CD4-positive, alpha-beta T cell treated with Interleukin-15 for 4 hours (primary cell): ENCODE measurements at places on chromosomes 7 and 10.

DNA sequence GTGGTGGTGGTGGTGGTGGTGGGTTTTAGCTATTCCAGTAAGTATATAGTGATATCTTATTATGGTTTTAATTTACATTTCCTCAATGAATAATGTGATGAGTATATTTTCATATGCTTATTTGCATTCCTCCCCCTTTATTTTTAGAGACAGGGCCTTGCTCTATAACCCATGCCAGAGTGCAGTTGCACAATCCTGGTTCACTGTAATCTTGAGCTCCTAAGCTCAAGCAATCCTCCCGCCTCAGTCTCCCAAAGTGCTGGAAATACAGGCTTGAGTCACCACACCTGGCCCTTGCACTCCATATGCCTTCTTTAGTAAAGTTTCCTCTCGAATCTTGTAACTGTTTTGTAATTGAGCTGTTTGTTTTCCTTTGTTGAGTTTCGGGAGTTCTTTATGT, 577.7 kb upstream of the AUTS2 start:
- no peak for DNase-seq

GRCh38 chr10:118753331-118754228, 1.2 kb downstream of the CACUL1 start:
- DNase-seq, result no peak

GRCh38 chr10:10824591-10825148, 193.0 kb upstream of the CELF2 start:
- DNase-seq, result no peak

DNA sequence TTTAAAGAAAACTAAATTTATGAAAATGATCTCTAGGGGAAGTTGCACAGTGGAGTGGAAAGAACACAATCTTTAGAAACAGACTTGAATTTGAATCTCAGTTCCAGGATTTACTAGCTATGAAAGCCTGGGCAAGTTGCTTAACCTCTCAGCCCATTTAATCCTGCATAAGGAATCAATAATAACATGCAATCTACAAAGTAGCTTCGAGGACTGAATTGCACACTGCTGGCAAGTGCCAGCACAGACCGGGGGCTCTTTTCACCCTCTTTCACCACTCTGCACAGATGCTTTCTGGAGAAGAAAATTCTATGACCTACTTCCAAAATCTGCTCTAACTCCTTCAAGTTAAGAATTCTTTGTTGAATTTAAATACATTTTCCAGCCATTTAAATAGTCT, 63.4 kb upstream of the ANK3 start:
- no peak for DNase-seq

DNA sequence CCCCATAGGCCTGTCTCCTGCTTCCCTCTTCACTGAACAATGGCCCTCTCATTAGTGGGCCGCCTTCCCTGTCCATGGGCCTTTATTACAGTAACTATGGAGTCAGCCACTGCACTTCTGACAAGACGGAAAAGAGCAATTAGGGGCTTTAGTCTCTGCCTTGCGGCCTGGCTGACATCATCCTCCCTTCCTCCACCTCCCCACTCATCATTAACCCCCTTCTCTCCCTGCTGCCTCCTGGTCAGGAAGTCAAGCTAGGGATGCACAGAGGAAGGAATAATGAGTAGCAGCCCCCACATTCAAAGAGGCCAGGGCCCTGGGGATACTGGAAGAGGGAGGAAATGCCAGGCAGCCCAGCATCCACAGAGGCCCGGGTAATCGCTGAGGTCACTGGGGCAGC, 101.6 kb upstream of the PLXNA4 start:
- no peak for DNase-seq

DNA sequence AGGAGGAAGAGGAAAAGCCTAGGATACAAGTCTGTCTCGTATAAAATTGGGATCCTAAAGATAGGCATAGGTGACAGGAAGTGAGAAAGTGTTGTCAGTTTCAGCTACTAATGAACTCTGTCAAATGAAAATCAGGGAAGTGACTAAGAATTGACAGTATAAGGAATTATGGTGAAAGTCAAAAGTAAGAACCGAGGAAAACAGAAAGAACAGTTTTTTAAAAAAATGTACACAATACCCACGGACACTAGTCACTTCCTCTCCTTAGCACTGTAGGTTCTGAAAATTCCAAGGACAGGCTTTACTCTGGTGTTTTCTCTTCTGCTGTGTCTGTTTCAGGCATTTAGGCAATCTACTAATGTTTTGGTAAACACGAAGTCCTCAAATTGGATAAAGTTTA, 42.3 kb downstream of the ATAD1 start:
- no peak for DNase-seq

DNA sequence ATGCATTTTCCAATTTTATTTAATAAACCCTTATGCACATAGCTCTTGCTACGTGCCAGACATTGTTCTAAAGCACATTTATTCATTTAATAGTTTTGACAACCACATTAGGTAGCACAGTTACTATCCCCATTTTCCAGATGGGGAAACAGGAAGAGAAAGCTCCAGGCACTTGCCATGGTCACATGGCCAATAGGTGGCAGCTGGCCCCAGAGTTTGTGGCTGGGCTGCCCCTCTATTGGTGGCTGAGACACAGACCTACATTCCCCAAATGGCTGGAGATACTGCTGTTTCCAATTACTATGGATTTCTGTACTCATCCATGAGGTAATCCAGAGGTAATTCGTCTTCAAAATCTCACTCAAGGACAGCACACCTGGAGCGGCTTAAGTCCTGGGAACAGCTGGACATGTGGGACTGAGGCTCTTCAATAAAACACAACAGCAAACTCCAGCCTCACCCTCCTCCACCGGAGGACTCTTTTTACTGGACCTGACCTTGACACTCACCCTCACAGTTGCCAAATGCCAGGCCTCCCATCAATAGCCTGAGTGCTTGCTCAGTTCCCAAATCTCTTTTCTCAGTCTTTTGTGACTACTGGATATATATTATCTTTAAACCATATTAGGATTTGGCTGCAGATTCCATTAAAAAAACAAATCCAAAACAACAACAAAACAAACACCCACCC, 106.1 kb downstream of the CLEC2L start:
- no peak for DNase-seq

- DNase-seq, result no peak
Measured at GRCh38 chr7:82156168-82156567, 287.4 kb downstream of the CACNA2D1 start.

DNA sequence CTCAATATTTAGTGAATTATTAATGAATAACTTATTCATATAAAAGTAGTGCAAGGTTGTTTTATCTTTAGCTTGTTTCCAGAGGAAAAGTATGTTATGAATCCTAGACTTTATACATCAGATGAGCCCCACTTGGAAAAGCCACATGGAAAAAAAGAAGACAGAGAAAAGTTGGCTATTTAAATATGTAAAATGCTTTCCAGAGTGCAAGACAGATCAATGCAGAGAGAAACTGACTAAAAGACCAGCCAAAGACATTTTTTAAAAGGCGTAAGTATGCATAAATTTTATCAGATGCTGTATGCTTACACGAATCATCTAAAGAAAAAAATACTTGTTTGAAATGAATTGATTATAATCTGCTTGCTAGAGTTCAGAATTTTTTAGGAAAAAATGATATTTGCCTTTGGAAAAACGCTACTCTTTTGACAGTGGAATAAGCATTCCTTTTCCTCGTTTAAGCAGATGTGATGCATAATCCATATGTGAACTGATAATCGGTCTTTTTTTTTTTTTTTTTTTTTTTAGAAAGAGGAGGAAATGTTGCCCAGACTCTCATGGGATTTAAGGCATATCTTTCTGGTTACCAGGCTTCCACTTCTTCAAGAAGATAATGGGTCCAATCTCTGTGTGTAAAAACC, 70.7 kb downstream of the RELN start:
- DNase-seq, result no peak

- DNase-seq, result no peak
Measured at GRCh38 chr7:45384499-45384898, 189.7 kb upstream of the ADCY1 start.

DNA sequence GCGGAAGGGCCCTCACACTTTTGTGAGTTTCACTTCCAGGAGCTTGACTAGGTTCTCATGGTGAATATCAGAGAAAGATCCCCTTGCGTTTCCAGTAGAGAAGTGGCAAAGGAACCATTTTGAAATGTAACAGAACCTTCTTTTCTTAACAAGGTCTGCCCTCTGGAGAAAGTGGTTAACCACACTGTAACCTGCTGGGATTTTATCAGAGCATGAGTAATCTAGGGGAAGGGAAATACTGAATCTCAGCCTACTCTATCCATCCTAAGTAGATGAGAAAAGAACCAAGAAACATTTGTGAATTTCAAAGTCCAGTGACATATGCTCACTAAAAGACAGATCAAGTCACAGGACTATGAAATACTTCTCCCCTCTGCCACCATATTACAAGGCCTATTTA, 235.5 kb downstream of the ZEB1 start:
- no peak for DNase-seq

GRCh38 chr7:105691680-105692564, 110.6 kb upstream of the EFCAB10 start:
- peak; percentile 87 for DNase-seq

DNA sequence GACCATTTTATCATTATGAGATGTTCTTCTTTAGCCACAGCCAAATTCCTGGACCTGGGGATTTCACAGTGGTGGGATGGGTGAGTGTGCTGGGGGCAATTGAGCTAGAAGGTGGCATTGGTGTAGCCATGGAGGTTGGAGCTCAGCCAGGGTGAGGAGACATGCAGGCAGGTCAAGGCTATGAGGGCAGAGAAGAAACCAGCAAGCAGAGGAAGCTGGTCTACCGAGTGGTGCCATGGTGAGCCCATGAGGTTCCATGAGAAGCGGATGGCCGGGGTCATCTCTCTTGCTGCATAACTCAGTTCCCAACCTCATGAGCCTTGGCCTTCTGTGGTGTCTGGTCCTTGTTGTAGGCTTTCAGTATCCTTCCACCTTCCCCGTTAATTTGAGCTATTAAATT, 91.4 kb downstream of the CARD11 start:
- no peak for DNase-seq

DNA sequence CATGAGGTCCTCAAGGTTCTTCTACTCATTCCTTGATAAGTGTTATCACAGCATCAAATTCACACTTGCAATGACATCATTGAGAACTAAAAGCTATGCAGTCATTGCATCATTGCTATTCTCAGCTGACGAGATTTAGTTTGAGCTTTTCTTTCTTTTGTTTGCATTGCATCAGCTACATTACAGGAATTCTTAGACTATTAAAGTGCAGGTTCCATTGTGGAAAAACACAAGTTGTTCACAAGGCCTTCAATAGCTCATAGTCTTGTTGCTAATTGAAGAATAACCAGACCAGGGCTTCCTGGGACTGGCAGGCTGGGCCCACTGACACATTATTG, 139.3 kb downstream of the CXCL12 start:
- DNase-seq, result no peak

DNA sequence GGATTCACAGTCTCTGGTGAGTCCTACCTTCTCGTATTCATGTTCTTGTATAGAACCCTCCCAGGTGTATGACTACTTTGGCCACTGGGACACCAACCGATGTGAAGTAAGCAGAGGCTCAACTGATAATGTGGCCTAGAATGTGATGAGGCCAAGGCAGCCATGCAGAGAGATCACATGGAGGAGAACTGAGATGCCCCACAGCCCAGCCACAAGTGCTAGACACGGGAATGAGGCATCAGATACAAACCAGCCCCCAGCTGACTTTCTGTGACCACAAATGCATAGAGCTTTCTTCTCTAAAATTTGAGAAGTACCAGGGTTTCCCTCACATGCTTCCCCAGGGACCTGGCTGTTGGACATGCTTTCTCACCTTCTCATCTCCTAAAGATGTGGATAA, 375.7 kb downstream of the CCSER2 start:
- no peak for DNase-seq

DNA sequence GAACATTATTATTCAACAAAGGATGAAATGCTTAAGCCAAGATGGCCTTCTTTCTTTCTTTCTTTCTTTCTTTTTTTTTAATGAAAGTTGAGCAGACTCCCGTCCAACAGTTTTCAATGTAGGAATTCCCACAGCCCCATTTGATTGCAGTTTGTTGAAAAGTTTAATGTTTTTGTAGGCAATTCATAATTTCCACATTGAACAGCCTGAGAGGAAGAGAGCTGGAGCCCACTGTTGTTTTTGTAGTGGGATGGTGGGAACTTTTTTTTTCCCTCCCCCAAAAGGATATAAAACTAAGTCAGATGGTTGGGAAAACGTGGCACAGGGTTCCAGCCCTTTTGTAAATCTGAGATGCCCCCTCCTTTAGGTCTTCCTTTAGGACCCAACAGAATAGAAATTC, 86.6 kb downstream of the TCF7L2 start:
- DNase-seq, result no peak

DNA sequence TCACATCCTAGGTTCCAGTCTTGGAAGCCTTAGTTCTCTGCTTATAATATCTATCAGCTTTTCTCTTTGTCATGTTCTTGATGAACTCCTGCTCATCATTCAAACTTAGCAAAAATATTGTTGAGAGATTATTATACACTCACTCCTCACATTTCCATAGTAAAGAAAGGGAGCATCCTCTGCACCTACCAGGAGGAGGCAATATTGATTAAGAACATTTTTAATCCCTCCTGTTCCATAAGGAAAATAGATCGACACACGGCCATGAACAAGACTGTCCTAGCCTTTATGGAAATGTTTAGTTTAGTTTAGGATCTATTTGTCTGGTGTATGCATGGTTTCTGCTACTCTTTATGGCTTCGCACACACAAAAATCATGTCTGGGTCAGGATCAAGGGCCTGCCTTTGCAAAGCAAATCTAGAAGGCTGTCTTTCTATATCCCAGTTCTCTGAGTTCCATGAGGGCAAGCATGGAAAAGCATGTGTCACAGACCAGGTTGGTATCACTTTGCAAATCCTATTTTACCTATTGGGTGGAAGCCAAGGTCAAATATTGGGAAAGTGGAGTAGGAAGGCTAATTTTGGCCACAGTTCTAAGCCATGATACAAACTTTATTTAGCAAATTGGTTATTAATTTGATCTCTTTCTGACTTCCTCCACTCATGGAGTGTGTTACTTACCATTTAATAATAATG, 164.4 kb downstream of the MDFIC start:
- no peak for DNase-seq

GRCh38 chr10:59635502-59636290, 74.0 kb downstream of the SLC16A9 start:
- DNase-seq, result no peak

DNA sequence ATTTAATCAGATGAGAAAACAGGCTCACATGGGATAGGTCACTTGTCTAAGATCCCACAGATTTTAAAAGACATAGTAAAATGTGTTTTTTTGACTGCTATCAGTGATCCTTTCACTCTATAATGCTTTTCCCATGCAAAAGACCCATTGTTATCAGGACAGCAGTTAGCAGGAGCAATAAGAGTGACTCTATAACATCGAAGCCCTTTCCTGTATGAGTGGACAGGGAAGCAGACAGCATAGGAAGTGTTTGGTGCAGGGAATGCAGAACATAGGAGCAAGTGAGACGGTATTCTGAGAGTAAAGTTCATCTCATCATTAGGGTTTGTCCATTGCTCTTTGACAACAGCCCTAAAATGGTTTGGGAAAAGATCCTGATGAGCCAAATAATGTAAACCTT, 68.5 kb downstream of the SLC25A13 start:
- no peak for DNase-seq

GRCh38 chr10:127874671-127875448, 17.9 kb downstream of the CLRN3 start:
- no peak for DNase-seq
